ENCODE measurements at places on chromosomes 6 and 20. TPM values are rescaled to one million over a fixed set of nuclear protein-coding genes. Genes with fewer than 3 reads are reported as not detected.

The LAMP5 gene
- 0.99 TPM for total RNA-seq

DNA sequence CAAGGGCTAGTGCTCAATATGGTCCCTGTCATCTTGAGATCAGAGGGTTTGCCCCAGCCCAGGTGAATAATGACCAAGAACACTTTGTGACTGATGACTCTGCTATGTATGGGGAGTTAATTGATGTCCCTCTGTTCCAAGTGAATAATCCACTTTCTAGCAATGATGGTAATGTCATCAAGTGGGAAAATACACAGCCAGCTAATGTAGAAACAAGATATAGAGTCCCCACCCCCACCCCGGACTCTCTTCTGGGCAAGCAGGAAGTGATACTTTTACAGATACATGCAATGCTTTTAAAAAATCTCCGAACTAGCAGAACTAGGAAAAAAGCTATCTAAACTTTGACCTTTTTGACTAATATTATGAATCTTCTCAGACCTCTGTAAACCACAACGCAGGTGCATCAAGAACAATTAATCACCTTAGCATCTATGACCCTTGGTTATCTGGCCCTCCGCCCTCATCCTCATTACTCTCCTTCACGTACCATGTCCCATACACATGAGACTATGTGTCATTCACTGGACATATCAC, 30.5 kb downstream of the CNR1 start:
- no peak for DNase-seq

DNA sequence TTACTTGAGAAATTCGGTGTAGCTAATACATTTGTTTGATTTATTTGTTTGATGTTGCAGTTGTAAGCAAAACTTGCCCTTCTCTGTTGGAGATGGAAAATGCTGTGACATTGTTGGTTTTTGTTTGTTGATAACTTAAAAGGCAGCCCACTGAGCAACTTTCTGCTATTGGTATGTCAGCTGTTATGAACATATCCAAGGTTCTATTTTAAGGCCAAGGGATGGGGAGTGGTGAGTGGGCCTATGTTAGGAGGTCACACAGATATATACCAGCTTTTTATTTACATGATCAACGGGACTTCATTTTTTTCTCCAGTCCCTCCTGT, 5.7 kb downstream of the QKI start:
- peak; percentile 81 for DNase-seq

DNA sequence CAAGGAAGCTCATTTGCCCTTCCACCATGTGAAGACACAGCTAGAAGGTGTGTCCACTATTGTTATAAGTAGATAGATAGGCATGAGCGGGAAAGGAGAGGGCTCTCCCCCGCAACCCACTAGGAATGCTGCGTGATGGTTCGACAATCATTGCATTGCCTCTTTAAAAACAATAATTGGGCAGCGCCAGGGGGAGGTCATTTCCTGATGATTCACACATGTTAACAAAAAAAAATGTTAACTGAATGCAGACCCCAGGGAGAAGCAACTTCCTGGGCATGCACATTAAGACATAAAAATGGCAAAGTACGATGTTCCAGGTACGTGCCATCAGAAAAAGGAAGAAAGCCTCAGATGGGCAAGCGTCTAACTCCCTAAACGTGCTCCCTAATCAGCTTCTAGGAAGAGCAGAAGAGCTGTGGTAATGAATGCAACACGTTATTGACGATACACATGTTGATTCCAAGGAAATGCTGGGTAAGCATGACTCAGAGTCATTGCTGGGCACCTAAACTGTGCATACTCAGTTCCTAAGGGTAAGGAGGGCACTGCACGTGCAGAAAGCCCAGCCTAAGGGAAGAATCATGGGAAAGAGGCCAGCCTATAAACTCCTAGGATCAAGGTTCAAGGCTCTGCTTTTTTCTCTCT, 113.7 kb downstream of the FAM217A start:
- DNase-seq, result no peak

- no peak for DNase-seq
Observed at GRCh38 chr6:7121700-7122241, 14.0 kb downstream of the RREB1 start.

GRCh38 chr6:195861-196360, 96.4 kb upstream of the DUSP22 start:
- DNase-seq, result peak; percentile 60

DNA sequence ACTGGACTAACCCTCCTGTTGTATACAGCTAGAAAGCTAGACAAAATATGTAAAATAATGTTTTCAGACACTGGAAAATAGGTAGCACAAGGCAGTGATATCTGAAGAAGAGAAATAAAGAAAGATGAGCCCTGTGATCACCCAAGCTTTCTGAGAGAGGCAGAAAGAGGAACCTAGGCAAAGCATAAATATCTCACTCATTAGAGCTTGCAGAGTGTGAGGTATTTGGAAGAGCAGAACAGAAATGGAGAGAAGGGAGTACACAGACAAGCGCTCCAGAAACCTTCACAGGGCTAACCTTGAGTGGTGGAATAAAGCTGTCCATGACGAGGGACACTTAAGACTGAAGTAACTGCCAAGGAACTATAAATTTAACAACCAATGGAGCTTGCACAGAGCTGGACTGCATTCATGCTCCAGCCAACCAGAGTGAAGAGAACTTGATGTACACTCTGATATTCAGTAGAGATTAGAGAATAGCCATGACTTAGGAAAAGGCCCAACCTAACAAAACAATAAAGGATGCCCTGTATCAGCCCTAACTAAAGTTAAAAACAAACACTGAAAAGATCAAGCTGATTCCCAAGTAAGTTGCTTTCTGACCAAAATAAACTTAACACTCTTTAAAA, 280.9 kb upstream of the STXBP5 start:
- no peak for DNase-seq

- no peak for DNase-seq
Observed at GRCh38 chr6:113401231-113401630, 455.9 kb upstream of the MARCKS start.

The PTPRK gene
- total RNA-seq, result 42.8 TPM

- no peak for DNase-seq
Observed at GRCh38 chr6:160070427-160070826, 51.2 kb upstream of the SLC22A1 start.

The DPPA5 gene
- total RNA-seq, result not detected

The PTCHD4 gene
- 19.2 TPM for total RNA-seq

DNA sequence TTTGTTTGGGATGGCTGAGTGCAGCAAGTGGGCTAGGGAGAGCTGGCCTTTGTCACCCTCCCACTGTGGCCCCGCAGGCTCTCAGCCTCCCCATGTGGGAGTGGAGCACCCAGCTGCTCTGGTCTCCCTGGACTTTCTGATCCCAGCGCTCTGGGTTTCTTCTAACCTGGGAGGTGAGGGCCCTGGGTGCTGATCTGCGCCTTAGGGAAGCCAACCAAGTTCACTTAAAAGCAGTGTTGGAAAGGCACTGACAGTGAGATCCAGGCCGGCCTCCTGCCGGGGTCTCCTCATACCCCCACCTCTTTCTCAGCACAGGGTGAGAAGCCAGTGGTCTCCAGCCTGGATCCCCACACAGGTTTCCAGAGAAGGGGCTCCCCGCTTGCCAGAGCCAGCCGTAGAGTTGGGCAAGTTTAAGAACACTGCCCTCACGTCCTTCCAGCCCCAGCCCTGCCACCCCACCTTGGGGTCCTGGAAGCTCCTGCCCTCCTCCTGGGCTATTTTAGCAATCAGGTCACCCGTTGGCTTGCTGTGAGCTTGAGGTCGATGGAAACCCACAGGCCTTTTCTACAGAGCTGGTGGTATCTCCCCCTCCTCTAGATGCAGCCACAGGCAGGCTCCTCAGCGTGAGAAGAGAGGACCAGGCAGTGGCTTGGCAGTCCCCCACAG, 9.6 kb downstream of the C20orf203 start:
- no peak for DNase-seq

DNA sequence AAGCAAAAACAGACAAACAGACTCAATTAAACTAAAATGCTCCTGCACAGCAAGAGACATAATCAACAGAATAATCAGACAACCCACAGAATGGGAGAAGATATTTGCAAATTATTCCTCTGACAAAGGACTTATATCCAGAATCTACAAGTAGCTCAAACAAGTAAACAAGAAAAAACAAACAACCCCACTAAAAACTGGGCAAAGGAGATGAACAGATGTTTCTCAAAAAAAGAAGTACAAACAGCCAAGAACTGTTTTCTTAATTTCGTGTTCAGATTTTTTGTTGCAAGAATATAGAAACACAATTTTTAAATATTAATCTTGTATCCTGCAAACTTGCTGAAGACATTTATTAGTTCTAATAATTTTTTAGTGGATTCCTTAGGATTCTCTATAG, 274.1 kb downstream of the BCKDHB start:
- no peak for DNase-seq

The NTSR1 gene
- total RNA-seq, result not detected

- DNase-seq, result no peak
Observed at GRCh38 chr6:167850782-167851181, 24.1 kb downstream of the AFDN start.

The GNRH2 gene
- not detected for total RNA-seq

GRCh38 chr20:63636752-63637628, 10.1 kb upstream of the GMEB2 start:
- no peak for DNase-seq

The BEND3 gene
- 2.6 TPM for total RNA-seq

- DNase-seq, result no peak
Observed at GRCh38 chr6:156845454-156846155, 68.4 kb downstream of the ARID1B start.

GRCh38 chr6:41546866-41547798, 951 bp downstream of the FOXP4 start:
- peak; percentile 67 for DNase-seq

DNA sequence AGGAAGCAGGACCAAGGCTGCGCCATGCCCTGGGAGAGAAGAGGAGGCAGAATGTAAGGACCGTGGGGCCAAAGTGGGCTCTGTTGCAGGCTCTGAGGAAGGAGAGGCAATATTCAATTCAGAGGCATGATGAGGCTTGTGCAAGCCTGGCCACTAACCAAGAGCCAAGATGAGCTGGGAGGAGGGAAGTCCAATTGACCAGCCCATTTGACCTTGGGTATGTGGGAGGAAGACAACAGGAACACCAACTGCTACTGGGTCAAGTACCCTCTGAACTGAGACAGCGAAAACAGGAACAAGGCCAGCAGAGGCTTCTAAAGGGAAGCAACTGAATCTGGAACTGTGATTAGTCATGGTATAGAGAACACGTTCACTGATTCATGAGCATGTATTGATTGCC, 779.6 kb downstream of the MAFB start:
- DNase-seq, result no peak

DNA sequence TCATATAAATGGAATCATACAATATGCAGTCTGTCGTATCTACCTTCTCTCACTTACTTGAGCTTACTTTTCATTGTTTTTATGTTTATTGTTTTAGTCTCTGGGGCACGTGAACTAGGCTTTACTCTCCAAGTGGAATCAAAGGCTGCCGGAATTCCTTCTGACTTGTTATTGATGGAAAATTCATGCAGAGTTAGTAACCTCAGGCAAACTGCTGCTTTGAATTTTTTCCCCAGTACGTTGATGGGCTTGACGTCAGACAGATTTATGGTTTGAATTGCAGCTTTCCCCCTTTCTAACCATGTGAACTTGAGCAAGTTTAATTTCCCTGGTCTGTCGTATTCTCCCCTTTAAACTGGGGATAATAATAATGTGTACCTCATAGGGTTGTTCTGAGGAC, 68.6 kb downstream of the ZDHHC14 start:
- no peak for DNase-seq

The OR2H2 gene
- total RNA-seq, result not detected

The NR2E1 gene
- not detected for total RNA-seq

- no peak for DNase-seq
Observed at GRCh38 chr6:133165235-133165634, 75.9 kb upstream of the EYA4 start.

GRCh38 chr6:154039231-154039842, at the start of gene OPRM1:
Gene OPRM1, plus strand, starts transcription at chr6:154039240. Its CDS starts 305 bp downstream, at chr6:154039545.
- peak; percentile 8 for DNase-seq

- peak; percentile 67 for DNase-seq
Observed at GRCh38 chr6:104789770-104790190, 69.9 kb downstream of the HACE1 start.

The TGM3 gene
- total RNA-seq, result not detected

DNA sequence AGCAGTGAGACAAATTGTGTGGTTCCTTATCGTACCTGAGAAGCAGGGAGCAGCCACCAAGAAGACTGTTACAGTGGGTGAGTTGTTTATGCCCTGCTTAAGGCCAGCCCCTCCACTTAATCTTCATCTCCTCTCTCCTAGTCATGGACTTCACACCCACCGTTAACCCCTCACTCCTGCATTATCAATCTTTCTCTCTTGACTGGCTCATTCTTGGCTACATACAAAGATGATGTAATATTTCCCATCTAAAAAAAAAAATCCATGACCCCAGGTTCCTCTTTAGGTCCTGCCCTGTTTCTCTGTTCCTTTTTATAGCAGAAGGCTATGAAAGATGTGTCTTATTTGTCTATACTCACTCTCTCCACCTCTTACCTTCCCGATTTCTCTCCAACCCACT, 72.4 kb downstream of the SHLD1 start:
- DNase-seq, result no peak

The PBOV1 gene
- not detected for total RNA-seq

- DNase-seq, result no peak
Observed at GRCh38 chr20:17683218-17684076, 1.4 kb upstream of the RRBP1 start.

DNA sequence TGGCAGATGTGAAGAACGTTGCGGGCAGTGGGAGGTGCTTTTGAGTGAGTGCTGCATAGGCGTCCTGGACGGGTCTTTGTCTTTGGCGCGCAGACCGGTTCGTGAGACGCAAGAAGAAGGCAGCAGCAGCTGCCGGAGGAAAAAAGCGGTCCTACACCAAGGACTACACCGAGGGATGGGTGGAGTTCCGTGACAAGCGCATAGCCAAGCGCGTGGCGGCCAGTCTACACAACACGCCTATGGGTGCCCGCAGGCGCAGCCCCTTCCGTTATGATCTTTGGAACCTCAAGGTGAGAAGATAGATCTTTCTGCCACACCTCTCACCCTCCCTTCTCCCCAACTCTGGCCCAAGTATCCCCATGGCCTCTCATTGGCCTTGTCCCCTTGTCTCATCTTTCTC, 1.1 kb downstream of the ABT1 start:
- no peak for DNase-seq

- no peak for DNase-seq
Observed at GRCh38 chr6:150478656-150479545, 110.1 kb downstream of the IYD start.

DNA sequence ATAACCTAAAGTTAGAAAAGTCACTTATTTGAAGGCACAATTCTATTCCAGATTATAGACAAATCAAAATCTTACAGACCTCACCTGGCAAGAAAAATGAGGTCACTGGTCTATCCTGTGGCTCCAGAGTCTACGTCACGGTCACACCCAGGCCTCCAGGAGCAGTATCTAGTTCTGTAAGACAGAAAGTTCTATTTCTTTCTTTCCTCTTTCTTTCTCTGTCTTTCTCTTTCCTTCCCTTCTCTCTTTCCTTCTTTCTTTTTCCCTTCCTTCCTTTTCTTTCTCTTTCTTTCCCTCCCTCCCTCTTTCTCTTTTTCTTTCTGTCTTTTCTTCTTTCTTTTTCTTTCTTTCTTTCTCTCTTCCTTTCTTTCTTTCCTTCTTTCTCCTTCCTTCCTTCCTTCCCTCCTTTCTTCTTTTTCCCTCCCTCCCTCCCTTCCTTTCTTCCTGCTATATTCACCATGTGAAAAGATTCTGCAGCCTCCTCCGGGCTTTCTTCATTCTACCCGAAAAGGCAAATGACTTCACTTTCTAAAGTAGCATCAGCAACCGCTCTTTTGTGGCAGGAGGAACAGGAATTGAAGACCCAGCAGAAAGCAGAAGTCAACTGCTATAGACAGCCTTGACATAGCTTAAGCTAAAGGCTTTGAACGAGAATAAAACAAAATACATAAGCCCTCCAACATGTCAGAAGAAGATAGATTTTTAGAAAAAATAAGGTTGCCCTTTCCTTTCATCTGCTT, 83.9 kb upstream of the SIRPG start:
- DNase-seq, result no peak

The ANKRD66 gene
- total RNA-seq, result not detected
